ENCODE measurements at places on chromosomes 4 and X.

GRCh38 chr4:36242629-36243354 is 1.5 kb downstream of the ARAP2 start:
- DNase-seq: no peak

DNA sequence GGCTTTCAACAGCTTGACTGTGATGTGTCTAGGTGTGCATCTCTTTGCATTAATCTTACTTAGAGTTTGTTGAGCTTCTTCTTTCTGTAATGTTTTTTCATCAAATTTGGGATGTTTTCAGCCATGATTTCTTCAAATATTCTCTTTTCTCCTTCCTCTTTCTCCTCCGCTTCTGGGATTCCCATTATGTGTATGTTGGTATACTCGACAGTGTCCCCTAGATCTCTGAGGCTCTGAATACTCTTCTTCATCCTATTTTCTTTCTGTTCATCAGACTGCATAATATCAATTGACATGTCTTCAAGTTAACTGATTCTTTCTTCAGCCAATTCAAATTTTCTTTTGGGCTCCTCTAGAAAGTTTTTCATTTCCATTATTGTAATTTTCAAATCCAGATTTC is 25.9 kb downstream of the STPG2 start:
- DNase-seq: no peak

GRCh38 chrX:151700581-151700980 is 5.3 kb downstream of the PRRG3 start:
- DNase-seq: no peak

- DNase-seq: no peak
These were observed 345.3 kb upstream of the BMP3 start for GRCh38 chr4:80685214-80685613.

GRCh38 chr4:176845636-176846035 is 52.9 kb upstream of the VEGFC start:
- no peak for DNase-seq

GRCh38 chr4:22688236-22688635 is 4.5 kb upstream of the GBA3 start:
- no peak for DNase-seq

- no peak for DNase-seq
These were observed 240.8 kb downstream of the STK32B start for GRCh38 chr4:5292101-5292500.

DNA sequence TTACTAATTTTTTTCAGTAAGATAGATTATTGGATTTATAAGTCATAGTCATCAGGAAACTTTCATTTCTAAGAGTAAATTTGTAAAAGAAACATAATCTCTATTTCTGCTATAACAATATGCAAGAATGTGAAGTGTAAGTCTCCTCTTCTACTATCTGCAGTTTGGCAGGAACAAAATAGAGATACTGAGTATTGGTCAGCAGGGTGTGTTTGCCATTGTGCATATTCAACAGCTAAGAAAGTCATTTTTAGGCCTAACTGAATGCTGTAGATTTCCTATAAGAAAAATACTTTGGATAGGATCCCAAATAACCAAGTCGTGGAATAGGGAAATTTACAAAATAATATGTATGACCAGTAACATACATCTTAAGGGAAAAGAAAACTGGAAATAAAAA is 253.3 kb upstream of the EPHA5 start:
- no peak for DNase-seq

- DNase-seq: no peak
These were observed 20.0 kb upstream of the TMPRSS11A start for GRCh38 chr4:67983333-67983732.

- DNase-seq: no peak
These were observed 234.7 kb downstream of the DKK2 start for GRCh38 chr4:106801386-106801785.

- DNase-seq: no peak
These were observed 175.0 kb downstream of the PPP3CA start for GRCh38 chr4:101172369-101172768.

DNA sequence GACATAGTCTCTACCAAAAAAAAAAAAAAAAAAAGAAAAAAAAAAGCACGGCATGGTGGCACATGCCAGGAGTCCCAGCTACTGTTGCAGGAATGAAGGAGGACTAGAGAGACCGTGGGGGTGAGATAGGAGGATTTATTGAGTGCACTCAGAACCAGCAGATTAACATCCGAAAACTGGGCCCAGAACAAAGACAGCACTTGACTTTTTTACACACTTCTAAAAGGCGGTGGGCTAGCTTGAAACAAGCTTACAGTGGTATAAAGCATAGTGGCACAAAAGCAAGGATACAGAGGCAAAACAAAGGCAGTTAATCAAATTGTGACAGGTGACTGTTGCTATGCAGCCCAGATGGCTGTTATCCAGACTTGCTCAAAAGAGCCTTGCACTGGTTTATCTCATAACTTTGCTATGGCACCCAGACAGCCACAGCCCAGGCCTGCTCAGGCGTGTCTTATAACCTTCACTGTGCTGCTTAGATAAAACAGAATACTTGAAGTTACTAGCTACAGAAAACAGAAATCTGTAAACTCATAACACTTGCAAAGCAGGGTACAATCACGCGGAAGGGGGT is 9.9 kb upstream of the PI4K2B start:
- peak; percentile 48 for DNase-seq

DNA sequence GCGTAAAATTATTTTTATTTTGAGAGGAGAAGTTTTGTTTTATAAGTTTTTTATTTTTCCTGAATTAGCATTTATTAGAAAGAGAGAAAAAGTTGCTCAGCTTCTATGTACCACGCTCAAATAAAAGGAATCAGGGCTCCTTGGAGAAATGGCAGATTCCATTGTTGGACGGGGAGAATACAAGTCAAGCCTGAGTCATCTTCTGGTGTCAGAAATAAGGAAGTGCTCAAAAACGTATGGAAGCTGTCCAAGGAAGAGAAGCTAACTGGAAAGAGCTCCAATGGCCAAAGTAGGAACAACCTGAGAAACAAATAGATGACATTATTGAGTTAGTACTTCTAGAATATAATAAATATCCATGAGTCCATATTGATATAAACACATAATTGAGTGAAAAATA is 89.3 kb upstream of the NEIL3 start:
- DNase-seq: no peak

DNA sequence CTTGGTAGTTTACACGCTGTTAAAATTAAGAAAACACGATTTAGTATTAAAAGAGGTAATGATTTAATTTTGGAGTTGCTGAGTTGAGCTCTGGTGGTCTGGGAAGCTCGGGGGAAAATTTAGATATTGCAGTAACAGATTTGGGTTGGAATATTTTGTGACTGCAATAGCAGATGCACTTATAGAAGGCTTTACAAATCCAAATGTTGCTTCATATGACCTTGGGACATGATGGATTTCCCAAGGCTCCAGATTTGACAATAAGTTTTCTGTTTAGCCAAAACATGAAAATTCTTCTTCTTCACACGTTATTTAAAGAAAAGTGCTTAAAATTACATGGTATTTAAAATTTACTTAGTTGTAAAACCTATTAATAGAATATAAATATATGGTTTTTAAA is 302.0 kb downstream of the SPRY1 start:
- no peak for DNase-seq

DNA sequence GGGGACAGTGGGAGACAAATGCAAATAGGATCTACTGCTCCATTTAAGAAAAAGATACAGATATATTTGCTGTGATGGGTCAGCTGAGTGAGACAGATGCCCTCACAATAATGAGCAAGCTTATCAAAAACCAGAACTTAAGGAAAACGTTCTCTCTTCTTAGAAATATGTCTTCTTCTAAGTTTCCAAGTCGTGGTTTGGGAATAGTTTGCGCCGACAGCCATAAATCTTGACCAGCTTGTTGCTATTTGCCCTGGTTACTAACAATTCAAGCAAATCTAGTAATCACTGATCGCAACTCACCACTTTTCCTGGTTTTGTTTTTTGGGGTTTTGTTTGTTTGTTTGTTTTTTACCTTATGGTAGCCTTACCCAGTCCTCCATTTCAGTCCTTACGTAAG is 67.6 kb upstream of the GUCY1A1 start:
- DNase-seq: no peak

- peak; percentile 69 for DNase-seq
These were observed 34.4 kb upstream of the CDKL5 start for GRCh38 chrX:18390941-18391538.

- no peak for DNase-seq
These were observed 138.9 kb upstream of the GIMD1 start for GRCh38 chr4:106507440-106507839.

DNA sequence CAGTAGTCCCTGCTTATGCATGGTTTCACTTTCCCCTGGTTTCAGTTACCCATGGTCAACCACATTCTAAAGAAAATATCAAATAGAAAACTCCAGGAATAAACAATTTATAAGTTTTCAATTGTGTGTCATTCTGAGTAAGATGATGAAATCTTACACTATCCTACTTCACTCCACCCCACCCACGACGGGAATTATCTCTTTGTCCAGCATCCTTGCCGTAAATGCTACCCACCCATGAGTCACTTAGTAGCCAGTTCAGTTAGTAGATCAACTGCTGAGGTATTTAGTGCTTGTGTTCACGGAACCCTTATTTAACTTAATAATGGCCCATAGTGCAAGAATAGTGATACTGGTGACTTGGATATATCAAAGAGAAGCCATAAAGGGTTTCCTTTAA is 91.4 kb downstream of the KLHL13 start:
- no peak for DNase-seq

DNA sequence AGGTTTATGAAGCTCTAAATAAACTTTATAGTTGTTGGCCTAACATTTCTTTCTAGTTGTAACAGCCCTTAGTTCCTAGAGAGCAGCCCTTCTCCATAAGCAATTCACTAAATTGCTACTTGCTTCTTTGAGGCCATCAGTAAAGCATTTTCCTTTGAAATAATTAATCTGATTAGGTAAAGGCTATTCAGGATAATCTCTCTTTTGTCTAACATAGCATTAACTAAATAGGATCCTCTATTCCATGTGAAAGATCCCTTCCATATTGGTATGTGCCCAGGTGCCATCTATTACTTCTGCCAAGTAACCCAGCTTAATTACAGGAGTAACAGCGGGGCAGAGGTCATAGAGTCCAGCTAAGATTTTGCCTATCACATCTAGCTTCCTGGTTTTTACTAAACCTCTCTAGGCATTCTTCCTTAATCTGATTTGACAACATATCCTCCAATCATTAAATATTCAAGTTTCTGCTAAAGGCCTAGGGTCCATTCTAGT is 1408.0 kb downstream of the PCDH18 start:
- no peak for DNase-seq

DNA sequence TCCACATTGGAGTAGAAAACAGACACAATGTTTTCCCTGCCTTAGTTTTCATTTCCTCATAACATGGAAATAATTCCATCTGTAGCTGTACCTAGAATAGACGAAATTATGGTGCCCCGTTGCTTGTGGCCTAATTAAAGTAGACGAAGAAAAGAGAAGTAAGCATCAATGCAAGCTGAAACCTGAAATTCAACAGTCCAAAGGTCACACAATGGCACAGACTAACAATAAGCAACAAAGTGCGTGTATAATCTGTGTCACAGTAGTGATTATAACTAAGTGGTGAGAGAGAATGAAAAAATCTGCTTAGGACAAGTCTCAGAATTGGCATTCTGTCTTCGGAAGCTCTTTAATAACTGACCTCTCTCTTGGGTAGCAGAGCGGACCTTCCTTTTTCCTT is 24.3 kb downstream of the MAGEB17 start:
- DNase-seq: no peak

- no peak for DNase-seq
These were observed 1549.3 kb upstream of the ADGRL3 start for GRCh38 chr4:59650861-59651260.

DNA sequence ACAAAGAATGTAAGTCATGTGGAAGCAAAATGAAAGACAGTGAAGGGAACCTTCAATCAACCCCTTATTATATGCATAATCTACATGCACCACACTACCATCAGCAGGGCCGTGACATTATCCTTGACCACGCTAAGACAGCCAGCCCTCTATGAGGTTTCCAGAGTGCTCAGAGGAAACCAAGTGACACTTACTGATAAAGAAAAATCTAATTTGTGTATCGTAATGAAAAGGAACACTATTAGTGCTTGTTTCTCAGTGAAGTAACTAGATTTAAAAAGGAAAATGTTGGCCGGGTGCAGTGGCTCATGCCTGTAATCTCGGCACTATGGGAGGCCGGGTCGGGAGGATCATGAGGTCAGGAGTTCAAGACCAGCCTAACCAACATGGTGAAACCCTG is 56.4 kb downstream of the ABCG2 start:
- DNase-seq: no peak

GRCh38 chrX:150768580-150769190 is 75.5 kb downstream of the MTMR1 start:
- DNase-seq: no peak

DNA sequence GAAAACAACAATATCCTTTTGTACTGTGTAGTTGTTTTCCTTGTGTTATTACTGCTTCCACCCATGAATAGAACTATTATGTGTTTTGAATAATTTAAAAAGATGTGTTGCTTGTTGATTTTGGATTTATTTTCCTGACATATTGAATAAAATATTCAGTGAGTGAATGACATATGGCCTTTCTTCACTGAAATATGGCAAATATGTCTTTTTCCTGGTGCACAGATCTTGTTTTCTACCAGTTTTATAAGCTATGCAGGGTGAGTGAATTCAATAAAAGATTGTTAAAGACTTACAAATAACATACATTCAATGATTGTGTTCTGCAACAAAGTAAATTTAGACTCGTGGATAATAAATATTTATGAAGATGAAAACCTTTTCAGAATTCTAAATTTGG is 1216.3 kb upstream of the ADGRL3 start:
- DNase-seq: no peak

DNA sequence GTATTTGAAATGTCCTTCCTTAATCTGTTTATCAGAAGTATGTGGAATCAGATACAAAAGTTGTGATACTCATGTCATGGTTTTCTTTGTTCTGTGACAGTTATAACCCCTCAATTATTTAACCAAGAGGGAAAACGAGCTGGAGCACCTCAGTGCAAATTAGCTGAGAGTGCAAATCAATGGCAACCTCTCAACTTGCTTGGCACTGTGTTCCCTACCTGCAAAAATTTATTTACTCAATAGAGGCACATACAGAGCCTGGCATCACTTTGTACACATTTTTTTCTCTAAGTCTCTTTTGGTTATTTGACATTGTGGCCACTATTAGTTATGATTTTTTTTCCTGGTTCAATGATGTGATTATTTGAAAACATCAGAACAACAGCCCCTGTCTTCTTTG is 186.2 kb downstream of the STIM2 start:
- DNase-seq: no peak

DNA sequence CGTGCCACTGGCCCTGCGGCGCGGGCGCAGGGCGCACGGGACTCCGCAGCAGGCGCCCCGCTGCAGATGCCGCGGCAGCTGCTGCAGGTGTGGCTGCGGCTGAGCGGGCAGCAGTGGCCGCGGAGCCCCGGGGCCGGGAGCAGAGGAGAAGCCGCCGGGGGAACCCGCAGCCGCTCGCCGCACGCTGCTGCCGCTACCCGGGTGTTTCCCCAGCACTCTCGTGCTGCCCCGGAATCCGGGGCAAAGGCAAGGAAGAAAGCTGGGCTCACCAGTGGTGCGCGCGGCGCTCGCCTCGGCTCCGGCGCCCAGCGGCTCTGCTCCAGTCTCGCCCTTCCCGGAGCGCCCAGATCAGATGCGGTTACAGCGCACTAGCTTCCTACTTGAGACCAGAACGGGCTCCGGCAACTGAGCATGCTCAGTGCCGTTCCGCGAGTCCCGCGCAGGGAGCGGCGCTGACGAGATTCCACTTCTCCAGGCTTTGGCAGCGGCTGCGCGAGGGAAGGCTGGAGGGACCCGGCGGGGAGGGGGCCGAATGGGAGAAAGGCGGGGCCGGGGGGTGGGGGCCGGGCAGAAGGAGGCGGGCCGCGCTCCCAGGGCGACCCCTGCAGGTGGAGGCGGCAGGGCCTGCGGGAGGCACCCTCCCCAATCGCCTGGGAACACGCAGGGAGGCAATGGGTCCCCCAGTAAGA is at the start of gene APBB2:
Gene APBB2 (minus strand): TSS at position 407 of the 689 bp plus-strand sequence. CDS start 181,288 bp downstream, outside the sequence.
- DNase-seq: peak; percentile 29
